Large intestine (tissue), 12 donors: ENCODE measurements at places on chromosomes 6 and 20. TPM values are rescaled to one million over a fixed set of nuclear protein-coding genes. Genes with fewer than 3 reads are reported as not detected.

The GPLD1 gene
- polyA plus RNA-seq: 2.2 TPM

The PMEPA1 gene
- polyA plus RNA-seq: 18.9 TPM

The VSX1 gene
- polyA plus RNA-seq: 0.03 TPM

The C6orf58 gene
- polyA plus RNA-seq: 0.12 TPM

The GPSM3 gene
- 14.3 TPM for polyA plus RNA-seq

The KCNK5 gene
- polyA plus RNA-seq: 31.4 TPM

The GPX5 gene
- polyA plus RNA-seq: not detected

The NRN1 gene
- polyA plus RNA-seq: 4.0 TPM

The CTSZ gene
- polyA plus RNA-seq: 89.9 TPM

The MARCKS gene
- polyA plus RNA-seq: 97.6 TPM

The RAD21L1 gene
- polyA plus RNA-seq: not detected

The RAET1L gene
- not detected for polyA plus RNA-seq

The SYNCRIP gene
- 97.0 TPM for polyA plus RNA-seq

The TLDC2 gene
- polyA plus RNA-seq: 17.0 TPM

The NR2E1 gene
- not detected for polyA plus RNA-seq

The DNPH1 gene
- polyA plus RNA-seq: 152 TPM

The CPNE5 gene
- polyA plus RNA-seq: 3.9 TPM

The SPATS1 gene
- polyA plus RNA-seq: not detected

The RFX6 gene
- 8.6 TPM for polyA plus RNA-seq

The POPDC3 gene
- 1.0 TPM for polyA plus RNA-seq

The GJA10 gene
- not detected for polyA plus RNA-seq

The B3GALT4 gene
- polyA plus RNA-seq: 5.7 TPM

The PACRG gene
- polyA plus RNA-seq: 1.5 TPM

The ARHGAP40 gene
- not detected for polyA plus RNA-seq

The SPAG4 gene
- polyA plus RNA-seq: 1.5 TPM

The XKR7 gene
- 0.81 TPM for polyA plus RNA-seq

The TNFRSF6B gene
- polyA plus RNA-seq: 1.9 TPM

The BCAS4 gene
- polyA plus RNA-seq: 3.4 TPM

The VAPB gene
- polyA plus RNA-seq: 39.2 TPM

The ENPP1 gene
- 9.5 TPM for polyA plus RNA-seq

The HLA-DRA gene
- polyA plus RNA-seq: 380 TPM

The ZNF334 gene
- 29.6 TPM for polyA plus RNA-seq

The OLIG3 gene
- polyA plus RNA-seq: not detected

The CYP24A1 gene
- polyA plus RNA-seq: not detected

The CLPSL1 gene
- not detected for polyA plus RNA-seq

The NANP gene
- polyA plus RNA-seq: 5.7 TPM

The TCP11 gene
- 0.09 TPM for polyA plus RNA-seq

The RAET1G gene
- polyA plus RNA-seq: 0.28 TPM

The NKAIN4 gene
- 6.8 TPM for polyA plus RNA-seq

The MRAP2 gene
- polyA plus RNA-seq: 1.7 TPM
